T-helper 22 cell (primary cell): ENCODE measurements at places on chromosomes 7 and 10.
A peak's percentile ranks its signal among the peaks of the same experiment; 100 is the strongest.

DNA sequence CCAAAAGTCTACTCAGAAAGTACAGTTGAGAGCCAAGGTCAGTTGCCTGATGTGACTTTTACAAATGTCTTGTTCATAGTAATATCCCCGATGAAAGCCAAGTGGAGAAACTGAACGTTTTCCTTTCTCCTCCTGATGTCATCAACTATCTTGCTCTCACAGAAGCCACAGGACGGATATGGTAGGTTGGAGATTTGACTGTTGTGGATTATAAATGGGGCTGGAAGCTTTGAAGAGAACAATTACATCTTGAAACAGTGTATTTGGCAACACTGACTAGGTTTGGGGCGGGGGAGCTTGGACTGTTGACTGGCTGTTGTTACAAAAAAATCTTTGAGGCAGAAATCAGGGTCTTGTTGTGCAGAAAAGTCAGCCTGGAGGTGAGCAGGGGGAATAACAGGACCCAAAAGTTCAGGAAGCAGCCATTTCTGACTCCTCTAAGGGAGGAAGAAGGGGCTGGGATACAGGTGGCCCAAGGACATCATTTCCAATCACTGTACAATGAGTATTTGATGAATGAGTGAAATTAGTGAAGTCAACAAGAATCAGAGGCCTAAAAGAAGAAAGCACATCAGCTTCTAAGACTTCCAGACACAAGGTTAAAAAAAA, 24.3 kb downstream of the PLEKHS1 start:
- no peak for DNase-seq

GRCh38 chr7:18666107-18666728, 170.7 kb downstream of the HDAC9 start:
- peak; percentile 29 for DNase-seq

DNA sequence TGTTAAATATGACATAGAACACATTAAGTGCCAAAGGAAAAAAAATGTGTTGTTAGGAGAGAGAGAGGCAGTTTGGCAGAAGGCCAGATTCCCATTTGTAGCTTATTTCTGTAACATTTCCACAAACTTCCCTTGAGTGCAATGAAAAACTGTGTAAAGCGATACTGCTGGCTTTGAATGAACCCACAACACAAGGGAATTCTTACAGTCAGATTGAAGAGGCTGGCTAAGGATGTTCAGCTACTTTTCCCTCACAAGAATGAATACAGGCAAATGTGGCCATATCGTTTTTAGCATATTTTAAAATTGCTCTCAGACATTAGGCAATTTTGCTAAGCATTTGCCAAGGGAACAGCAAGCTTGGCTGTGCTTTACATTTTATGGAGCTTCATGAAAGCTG, 614.1 kb upstream of the FZD8 start:
- no peak for DNase-seq

GRCh38 chr10:72291019-72291532, 17.4 kb downstream of the DDIT4 start:
- peak; percentile 51 for DNase-seq

- DNase-seq: no peak
Observed at GRCh38 chr7:151550656-151551286, 31.1 kb upstream of the RHEB start.

DNA sequence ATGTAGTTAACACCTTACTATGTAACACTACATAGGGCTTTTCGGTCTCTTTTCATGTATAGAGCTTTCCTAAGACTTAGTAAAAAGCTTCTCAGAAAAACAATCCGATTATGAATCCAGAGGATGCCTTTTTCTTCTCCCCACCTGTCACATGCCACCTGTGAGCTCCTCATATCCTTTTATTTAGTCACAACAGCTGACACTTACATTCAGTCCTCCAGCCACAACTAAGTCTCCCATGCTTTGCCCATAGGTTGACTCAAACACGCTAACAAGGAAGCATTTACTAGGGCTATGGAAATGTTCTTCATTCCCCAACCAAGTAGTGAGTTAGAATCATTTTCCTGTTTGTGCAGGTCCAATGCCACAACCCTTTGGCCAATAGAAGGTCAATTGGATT, 7.9 kb downstream of the ENO4 start:
- no peak for DNase-seq

DNA sequence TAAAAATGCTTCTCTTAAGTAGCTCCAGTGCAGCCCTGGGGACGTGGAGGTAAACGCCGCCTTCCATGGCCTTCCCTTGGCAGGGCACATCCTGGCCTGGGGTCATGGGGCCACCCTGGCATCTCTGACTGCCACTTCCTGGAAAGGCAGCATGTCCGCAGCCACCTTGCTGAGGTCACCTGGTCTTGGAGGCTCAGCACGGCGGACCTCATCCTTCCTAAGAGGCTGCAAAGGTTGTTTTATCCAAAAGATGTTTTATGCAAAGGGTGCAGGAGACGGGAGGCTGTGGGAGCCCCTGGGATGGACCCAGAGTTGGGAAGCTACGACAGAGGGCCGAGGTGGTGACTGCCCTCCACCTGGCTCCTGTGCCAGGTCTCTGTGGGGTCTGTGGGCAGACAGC, 106.0 kb downstream of the TCERG1L start:
- no peak for DNase-seq

GRCh38 chr10:112461029-112461887, 14.2 kb downstream of the VTI1A start:
- no peak for DNase-seq

GRCh38 chr10:59126261-59126660, 50.2 kb upstream of the PHYHIPL start:
- DNase-seq: no peak

DNA sequence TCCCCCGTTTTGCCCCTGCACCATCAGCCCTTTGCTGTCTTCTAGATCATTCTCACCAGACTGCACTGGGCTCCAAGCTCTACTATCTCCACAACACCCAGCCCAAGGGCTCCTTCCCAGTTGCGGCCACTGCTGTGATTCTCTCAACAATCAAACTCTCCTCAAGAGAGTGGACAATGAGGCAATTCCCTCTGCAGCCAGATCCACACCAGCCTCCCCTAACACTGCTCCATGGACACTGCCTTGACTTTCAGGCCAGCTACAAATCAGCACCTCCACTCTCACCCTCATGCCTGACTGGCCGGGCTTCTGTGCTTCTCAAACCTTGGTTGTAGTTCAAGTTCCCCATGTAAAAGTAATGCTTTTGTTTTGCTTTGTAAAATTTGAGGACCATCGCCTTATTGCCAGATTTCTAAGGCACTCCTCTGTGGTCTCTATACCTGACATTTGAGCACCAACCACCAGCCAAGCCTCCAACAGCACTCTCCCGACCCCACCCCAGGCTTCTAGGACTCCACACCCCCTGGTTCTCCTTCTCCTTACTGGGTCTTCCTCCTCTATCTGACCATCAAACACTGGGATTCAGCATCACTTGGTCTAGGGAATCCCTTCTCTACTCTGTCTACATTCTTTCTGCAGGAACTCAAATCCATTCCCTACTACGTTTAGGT, 45.4 kb downstream of the PPIF start:
- no peak for DNase-seq

DNA sequence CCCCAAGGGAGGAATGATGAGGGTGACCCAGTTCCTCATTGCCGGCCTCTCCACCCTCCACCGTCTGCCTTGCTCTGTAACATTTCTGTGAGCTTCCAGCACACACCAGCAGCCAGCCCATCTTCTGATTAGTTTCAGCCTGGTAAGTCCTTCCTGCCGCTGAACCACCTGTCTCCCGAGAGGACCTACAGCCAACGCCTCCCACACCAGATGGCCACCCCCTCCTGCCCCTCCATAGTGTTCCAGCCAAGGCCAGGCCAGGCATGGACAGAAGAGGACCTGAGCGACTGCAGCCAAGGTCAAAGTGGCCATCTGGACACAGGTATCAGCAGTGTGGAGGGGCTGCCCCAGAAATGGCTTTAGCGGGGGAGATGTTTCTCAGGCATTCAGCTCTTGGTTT, 170.7 kb upstream of the CTBP2 start:
- DNase-seq: no peak

DNA sequence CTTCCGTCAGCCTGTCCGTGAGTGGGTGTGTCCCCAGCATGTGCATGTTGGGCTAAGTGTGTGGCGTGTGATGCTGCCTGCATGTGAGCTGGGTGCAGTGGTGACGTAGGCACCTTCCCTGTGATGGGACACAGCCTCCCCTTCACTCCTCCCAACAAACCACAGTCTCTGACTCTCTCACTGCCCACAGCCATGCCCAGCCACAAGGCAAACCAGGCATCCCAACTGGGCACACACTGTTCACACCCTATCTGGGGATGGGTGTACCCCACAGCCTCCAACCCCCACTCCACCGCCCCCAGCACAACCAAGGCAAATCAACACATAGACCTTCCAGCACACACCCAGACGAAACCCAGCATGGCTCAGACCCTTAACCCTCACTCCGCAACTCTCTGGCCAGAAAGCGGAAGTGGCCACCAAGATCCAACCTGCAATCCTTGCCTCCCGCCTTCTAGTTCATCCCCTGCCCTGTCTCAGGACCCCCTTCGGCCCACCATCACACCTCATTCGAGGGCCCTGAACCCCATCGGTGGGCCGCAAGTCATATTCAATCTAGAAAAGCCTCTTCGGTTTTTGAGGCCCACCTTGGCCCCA, 10.4 kb downstream of the PSD start:
- DNase-seq: no peak
